GM23338 (cell line): ENCODE measurements at places on chromosomes 3 and 15. TPM values are rescaled to one million over a fixed set of nuclear protein-coding genes. Genes with fewer than 3 reads are reported as not detected.
A peak's percentile ranks its signal among the peaks of the same experiment; 100 is the strongest.

- no peak for DNase-seq
These were observed 139.6 kb downstream of the GRM7 start for GRCh38 chr3:7000501-7000900.

- peak; percentile 50 for DNase-seq
These were observed 30.5 kb upstream of the LYZL4 start for GRCh38 chr3:42440924-42441323.

DNA sequence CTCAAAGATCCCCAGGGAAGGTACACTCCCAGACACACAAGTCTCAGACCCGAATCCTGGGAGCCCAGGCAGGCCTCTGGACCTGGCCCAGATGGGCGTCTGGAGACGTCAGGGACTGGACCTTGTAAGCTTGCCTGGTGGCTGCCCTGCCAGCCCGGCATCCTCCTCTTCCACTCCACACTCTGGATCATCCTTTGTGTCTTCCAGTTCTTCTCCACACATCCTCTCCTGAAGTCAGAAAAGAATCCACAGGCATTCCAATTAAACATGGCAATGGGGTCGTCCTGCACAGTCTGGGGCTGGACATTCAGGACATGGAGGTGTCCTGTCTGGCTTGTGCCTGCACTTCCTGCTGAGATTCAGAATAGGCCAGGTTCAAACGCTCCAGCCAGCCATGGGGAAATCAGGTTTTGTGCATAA, 208.8 kb upstream of the IGF1R start:
- no peak for DNase-seq

DNA sequence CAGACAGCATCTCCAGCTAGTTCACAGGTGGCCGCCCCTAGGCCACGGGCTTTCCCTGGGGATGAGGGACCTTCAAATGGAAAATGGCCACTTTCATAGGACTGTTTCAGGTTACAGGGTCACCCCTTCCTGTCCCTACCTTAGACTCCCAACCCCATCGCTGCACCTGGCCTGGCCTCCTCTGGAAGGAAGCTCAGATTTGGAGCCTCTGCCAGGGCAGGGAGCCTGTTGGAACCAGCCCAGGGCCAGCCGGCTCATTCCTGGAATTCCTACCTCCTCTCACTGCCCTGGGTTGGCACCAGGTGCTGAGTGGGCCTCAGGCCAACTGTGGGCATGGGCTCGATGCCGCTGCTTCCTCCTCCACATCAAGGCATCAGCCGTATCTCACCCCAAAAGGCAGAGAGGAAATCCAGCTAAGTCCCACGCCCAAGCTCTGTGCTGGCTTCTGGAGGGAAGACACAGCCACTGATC, 42.2 kb downstream of the KLHL25 start:
- DNase-seq: peak; percentile 39

- no peak for DNase-seq
These were observed 18.6 kb upstream of the THSD4 start for GRCh38 chr15:71096676-71097075.

- DNase-seq: no peak
These were observed 123.3 kb downstream of the XXYLT1 start for GRCh38 chr3:195147649-195148080.

DNA sequence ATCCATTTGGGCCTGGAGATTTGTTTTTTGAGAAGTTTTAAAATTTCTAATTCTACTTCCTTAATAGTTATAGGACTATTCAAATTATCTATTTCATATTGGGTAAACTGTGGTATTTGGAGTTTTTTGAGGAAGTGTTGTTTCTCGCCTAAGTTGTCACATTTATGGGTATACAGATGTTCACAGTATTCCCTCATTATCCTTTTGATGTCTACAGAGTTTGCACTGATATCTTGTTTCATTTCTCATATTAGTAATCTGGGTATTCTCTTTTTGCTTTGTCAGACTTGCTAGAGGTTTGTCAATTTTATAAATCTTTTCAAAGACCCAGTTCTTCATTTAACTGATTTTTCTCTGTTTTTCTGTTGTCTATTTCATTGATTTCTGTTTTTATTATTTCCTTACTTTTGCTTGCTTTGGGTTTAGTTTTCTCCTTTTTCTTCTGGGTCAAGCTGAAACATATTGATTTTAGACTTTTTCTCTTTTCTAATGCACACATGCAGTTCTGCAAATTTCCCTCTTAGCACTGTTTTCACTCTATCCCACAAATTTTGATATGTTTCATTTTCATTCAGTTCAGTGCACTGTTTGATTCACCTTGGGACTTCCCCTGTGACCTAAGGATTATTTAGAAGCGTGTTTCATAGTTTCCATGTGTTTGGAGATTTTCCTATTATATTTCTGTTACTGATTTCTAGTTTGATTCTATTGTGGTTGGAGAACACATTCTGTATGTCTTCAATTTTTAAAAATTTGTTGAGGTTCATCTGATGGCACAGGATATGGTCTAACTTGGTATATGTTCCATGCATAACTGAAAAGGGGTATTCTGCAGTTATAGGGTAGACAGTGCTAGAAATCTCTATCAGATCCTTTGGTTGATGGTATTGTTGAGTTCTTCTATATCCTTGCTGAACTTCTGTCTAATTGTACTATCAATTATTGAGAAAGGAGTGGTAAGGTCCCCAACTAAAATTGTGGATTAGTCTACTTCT, 79.6 kb downstream of the SUMF1 start:
- no peak for DNase-seq

DNA sequence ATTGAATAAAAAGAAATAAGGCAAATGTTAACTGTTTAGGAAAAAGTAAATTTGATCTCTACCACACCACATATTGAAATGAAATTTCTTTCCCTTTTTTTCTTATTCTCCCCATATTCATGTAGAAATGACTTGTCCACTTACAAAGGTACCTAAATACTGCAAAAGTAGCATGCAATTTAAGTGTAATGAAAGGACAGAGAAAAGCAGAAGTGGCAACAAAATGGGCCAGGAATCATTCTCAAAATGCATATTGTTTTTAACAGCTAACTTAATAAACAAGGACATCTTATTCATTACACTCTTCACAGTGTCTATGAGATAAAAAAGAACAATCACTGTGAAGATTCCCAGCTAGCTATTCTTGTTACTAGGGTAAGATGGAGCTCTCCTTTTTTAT, 40.6 kb upstream of the FGF7 start:
- no peak for DNase-seq

GRCh38 chr15:93028632-93029213, 60.3 kb downstream of the RGMA start:
- no peak for DNase-seq

DNA sequence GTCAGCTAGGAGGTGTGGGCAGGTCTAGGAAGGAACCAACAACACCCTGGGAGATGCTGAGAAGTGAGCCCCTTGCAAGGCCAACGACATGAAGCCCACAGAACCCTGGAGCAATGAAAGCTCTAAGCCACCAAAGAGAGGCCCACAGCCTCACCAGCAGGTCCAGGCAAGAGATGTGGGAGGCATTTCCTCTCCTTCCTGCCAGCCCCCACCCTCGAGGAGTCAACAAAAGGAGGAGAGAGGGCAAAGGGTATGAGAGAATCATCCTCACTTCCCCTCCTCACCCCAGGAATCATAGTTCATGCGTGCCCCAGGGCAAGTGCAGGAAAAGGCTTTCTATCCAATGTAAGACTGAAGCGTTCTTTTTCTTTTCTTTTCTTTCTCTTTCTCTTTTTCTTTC, 195.8 kb downstream of the SHQ1 start:
- DNase-seq: no peak

OXNAD1 gene
- 34.2 and 39.4 TPM in 2 replicates for total RNA-seq

STRA6 gene
- 9.9 and 14.1 TPM in 2 replicates for total RNA-seq

SEMA3B gene
- 2.4 and 8.0 TPM in 2 replicates for total RNA-seq

IMPG2 gene
- not detected in 2 replicates for total RNA-seq

CMTM7 gene
- 23.6 and 32.2 TPM in 2 replicates for total RNA-seq

PP2D1 gene
- not detected in 2 replicates for total RNA-seq

DNAH12 gene
- total RNA-seq: 0.27 TPM in 1 of 2 replicates, not detected in the other

BNC1 gene
- 1.1 and 1.6 TPM in 2 replicates for total RNA-seq

MFAP1 gene
- total RNA-seq: 18.4 and 24.5 TPM in 2 replicates

BCL2A1 gene
- not detected in 2 replicates for total RNA-seq
